ENCODE measurements at places on chromosomes 13 and 19.

DNA sequence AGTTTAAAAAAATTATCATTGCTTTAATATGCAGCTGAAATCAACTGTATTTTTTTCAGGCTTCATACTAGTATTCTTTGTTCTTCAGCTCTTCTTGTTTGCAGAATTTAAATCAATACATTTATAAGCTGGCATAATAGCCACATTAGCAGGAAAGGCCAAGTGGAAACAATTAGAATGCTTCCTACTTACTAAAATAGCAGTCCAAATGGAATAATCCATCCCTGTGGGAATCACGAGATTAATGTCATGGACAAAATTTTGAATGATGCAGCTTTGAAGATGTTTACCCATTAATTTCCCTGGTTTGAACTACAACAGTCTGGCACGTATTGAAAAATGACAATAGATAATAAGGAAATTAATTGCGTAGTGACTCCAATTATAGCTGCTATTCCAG lies 2650.8 kb downstream of the PCDH9 start:
- no peak for DNase-seq

- peak; percentile 74 for DNase-seq
Observed at GRCh38 chr19:662207-662961, 630 bp downstream of the RNF126 start.

- no peak for DNase-seq
Observed at GRCh38 chr19:5968431-5969373, 9.2 kb downstream of the RANBP3 start.

DNA sequence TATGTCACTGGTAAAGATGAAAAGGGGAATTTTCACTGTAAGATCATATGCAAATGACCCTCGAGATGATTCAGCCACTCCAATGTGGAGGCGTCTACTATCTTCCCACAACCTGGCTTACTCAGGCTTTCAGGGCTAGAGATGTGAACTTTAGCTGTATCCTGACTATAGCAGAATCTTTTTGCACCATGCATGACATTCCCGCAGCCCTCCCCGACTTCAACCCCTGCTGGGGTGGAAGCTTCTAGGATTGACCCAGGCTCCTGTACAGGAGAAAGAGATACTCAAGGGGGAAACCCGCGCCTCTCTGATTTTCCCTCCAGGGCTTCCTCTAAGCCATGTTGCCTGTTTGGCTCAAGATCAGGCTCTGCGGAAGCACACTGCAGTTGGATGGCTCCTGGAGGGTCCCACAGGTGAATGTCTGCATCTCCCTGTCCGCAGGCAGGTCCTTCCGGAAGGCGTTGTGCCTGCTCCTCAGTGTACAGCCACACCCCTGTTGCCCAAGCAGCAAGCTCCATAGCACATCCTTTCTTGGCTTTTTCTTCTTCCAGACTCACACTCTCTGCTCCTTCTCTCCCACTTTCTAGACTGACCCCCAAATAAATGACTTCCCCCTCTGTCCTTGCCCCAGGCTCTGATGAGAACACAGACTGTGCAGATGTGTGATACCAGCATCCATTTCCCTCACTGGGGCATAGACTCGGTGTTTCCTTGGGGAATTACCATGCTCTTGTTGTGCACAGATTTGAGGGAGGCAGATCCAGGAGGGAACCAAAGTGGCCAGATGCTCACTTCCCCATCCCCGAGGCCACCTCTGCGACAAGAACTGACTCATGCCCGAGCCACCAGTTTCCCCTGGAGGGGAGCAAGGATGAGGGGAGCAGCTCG lies 29.1 kb upstream of the POP4 start:
- no peak for DNase-seq

DNA sequence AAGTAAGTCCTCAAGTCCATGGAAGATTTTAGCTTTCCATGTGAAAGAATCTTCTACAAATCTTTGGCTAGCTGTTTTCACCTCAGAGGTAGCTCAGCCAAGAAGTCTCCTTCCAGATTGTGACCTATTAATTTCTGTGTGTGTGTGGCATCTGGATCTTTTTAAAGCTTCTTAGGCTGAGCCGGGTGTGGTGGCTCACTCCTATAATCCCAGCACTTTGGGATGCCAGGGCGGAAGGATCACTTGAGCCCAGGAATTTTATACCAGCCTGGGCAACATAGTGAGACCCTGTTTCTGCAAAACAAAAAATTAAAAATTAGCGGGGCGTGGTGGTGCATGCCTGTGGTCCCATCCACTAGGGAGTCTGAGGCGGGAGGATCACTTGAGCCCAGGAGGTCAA lies 13.4 kb upstream of the SLC44A2 start:
- DNase-seq, result no peak
